Osteoblast (primary cell): ENCODE measurements at places on chromosomes 7 and 10. TPM values are rescaled to one million over a fixed set of nuclear protein-coding genes. Genes with fewer than 3 reads are reported as not detected.
A peak's percentile ranks its signal among the peaks of the same experiment; 100 is the strongest.

ARHGEF5 gene
- 4.7 and 8.5 TPM in 2 replicates for total RNA-seq

DNA sequence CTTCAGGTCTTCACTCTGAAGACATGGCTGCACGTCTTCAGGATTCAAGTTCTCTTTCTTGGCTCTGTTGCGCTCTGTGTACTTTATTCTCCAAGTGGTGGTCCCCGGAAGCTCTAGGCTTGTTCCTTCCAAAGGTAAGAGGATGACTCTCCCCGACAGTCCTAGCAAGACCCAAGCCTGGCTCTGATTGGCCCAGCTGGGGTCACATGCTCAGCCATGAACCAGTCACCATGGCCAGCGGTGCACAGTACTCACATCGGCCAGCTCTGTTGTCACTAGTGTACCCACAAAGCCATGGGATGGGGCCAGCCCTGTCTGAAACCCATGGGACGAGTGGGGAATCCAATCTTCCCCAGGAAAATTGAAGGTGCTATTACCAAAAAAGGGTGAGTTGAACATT, 5.2 kb upstream of the C7orf33 start:
- no peak for DNase-seq

GRCh38 chr7:146242661-146243060, 126.1 kb downstream of the CNTNAP2 start:
- no peak for DNase-seq

ACHE gene
- under 0.01 TPM in 2 replicates for total RNA-seq

OLAH gene
- not detected in 2 replicates for total RNA-seq

GRCh38 chr10:3682745-3683144, 102.3 kb downstream of the KLF6 start:
- DNase-seq: no peak

- peak; percentile 39 for DNase-seq
These were observed 61.3 kb downstream of the COL13A1 start for GRCh38 chr10:69862882-69863530.

A1CF gene
- not detected in 2 replicates for total RNA-seq

DNA sequence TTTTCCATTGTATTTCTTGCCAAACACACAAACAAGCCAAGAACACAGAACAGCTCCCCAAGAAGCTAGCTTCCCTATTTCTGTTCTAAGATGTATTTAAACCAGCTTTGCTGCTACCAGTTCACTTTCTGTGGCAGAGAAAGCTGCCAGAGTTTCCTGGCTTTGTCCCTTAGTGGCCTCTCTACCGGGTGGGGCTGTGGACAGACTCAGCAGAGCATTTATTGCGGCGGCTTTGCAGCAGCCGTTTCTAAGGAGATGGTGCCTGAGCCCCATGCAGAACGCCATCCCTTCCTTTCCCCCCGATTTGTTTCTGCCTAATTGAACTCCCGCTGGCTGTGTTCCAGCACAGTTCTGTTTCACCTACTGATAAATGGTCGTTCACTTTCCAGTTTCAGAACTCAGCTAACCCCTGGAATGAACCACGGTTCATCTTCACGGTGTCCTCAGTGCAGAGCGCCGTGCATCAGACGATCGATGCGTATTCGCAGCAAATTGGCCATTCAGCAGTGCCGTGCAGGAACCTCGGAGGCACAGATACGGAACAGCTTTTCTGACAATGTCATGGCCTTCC, 33.8 kb upstream of the SFMBT2 start:
- no peak for DNase-seq
